T1000 (cell line): ENCODE measurements at places on chromosomes 5 and 9.

- DNase-seq = no peak
Measured at GRCh38 chr9:98523231-98523901, 185.4 kb downstream of the GABBR2 start.

DNA sequence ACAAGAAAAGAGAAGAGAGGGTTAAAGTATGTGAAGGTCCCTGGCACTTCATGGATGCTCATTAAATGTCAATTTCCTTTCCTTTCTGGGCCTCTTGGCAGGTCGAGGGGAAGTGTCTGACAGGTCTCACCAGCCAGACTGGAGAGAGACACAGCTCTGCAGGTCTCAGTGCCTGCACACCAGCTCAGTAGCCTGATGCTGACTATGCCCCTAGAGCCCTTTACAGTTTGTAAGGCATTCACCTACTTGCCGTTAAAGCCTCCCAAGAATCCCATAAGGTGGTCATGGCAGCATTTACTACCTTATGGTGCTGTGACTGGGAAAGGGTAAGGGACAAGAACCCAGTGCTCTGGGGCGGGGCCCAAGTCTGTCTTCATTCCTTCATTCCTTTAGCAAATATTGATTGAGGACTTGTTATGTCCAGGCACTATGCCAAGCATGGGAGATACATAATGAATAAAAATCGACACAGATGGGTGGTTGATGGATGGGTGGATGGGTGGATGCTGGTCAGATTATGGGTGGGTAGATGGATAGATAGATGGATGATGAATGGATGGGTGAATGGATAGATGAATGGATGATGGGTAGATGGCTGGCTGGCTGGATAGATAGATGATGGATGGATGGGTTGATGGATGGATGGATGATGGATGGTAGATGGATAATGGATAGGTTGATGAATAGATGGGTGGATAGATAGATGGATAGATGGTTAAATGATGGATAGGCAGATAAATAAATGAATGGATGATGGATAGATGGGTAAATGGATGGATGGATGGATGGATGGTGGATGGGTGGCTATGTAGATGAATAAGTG lies 21.3 kb upstream of the KIF12 start:
- DNase-seq = no peak

- DNase-seq = no peak
Measured at GRCh38 chr5:90480699-90481098, 6.0 kb downstream of the POLR3G start.

DNA sequence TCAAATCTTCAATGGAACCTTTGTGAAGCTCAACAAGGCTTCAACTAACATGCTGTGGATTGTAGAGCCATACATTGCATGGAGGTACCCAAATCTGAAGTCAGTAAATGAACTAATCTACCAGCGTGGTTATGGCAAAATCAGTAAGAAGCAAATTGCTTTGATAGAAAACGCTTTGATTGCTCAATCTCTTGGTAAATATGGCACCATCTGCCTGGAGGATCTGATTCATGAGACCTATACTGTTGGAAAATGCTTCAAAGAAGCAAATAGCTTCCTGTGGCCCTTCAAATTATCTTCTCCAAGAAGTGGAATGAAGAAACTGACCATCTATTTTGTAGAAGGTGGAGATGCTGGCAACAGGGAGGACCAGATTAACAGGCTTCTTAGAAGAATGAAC lies 54.7 kb upstream of the TTC39B start:
- DNase-seq = no peak
